ENCODE measurements at places on chromosomes 7 and 10.

GRCh38 chr10:76491216-76491615 is 1059.8 kb downstream of the LRMDA start:
- DNase-seq, result no peak

DNA sequence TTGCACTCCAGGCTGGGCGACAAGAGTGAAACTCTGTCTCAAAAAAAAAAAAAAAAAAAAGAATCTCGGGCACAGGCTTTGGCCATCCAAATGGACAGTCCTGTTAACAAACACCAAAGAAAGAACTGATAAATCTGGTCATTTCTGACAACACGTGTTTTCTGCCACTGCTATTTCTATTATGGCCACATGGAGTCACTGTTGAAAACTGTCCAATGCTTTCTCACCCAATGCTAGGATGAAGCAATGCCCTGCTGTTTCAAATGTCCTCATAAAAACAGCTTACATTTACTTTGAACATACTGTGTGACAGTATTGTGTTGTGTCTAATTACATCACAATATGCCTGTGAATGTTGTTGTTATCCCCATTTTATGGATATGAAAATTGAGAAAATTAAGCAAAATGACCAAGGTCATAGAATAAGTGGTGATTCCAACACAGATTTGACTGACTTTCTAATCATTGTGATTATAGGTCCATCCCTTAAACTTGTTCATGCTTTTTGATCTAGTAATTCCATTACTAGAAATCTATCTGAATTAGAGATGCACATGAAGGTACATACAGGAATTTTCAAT is 19.9 kb upstream of the MAP3K8 start:
- no peak for DNase-seq

DNA sequence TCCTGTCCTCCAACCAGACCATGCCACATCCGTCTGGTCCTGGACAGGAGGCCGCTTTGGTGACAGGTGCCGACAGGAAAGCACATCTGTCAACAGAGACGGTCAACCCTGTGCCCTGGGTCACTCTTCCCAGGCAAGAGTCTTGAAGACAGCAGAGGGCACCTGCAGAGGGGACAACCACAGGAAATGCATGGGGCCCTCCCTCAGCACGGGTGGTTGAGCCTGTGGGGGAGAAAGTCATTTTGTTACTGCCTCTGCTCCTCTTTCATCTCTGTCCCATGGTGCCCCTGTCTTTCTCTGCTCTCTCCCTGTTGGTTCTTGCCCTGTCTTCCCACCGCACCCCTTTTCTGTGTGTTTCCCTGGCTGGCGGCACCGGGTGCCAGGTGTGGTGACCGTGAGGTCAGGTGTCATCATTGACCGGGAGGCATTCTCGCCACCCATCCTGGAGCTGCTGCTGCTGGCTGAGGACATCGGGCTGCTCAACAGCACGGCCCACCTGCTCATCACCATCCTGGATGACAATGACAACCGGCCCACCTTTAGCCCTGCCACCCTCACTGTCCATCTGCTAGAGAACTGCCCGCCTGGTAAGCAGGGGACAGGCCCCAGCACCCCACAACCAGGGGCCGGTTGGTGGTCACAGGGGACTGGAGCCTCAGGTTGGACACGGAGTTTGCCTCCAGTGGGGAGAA is 17.6 kb upstream of the VSIR start:
- DNase-seq, result no peak

GRCh38 chr10:72048450-72049124 is 39.8 kb downstream of the SPOCK2 start:
- peak; percentile 15 for DNase-seq

DNA sequence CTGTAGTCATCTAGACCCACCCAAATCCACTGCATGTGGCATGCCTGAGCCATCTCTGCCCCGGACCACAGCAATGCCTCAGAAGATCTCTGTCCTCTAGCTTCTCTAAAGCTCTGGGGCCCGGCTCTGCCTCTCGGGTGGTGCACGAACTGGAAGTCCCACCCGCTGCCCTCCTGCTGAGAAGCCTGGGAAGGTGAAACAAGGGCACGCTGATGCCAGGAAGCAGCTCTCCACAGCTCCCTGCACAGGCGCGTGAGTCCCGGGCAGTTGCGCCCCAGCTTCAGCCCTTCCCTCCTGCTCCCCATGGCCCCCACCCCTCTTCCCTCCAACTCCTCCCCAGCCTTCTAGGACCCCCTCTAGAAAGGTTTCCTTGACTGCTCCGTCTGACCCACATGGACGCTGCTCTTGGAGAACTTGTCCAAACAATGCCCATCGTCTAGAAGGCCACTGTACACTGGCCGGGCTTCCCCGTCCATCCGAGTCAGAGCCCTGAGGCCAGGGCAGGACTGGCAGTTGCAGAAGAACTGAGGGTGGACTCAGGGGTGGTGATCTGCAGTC is 12.8 kb downstream of the KCNH2 start:
- DNase-seq, result no peak

DNA sequence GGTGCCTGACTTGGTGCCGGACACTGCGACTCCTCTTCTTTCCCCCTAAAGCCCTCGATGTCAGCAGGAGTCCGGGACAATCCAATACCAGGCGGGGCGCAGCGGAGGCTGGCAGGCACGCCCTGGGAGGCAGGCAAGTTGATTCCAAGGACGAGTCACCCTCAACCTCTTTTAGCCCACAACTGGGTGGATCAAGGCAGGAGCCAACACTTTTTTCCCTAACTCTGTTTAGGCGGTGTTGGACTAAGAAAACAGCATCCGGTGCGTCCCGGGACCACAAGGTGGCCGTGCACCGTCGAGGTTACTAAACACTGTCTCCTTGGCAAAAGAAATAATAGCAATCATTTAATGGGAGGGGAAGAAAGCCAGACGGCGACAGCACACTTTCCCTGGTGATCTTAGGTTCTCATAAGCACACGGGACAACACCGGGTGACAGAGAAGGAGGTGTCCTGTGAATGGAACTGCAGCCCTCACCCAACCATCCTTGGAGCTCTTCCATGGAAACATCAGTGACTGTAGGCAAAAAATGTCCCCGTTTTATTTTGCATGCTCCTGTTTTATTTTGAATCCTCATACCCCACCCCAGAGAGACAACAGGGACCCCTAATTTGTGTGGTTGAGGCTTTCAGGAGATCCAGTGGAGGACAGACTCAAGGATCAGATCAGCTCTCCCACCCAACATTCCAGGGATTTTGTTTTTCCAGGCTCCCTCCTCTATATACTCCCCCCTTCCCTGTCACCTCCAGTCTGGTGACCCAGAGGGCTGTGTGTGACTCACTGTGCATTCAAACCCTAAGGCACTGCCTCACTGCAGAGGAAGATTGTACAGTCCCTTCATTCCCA is 1.3 kb upstream of the CALCR start:
- no peak for DNase-seq

- DNase-seq, result no peak
These were observed 34.0 kb downstream of the IMMP2L start for GRCh38 chr7:111528331-111528730.

DNA sequence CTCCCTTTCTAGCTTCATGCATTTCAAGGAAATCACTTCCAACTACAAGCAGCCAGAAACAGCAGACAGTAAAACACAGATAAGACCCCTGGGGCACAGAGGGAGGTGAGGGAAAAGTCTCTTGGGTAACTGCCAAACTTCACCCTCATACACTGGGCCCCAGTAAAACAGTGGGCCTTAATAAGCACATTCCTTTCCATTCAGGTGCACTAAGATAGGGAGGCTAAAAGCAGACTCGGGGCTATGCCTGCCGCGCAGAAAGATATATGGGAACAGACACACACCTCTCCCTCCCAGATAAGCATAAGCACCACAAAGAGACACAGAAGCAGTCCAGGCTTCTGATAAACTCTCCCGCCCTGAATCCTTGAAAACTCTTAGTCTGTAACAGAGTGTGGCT is 117.0 kb downstream of the TYW1B start:
- no peak for DNase-seq

GRCh38 chr7:98097042-98097645 is 9.5 kb upstream of the LMTK2 start:
- DNase-seq, result no peak

GRCh38 chr10:63129888-63130287 is 3.2 kb upstream of the NRBF2 start:
- no peak for DNase-seq

DNA sequence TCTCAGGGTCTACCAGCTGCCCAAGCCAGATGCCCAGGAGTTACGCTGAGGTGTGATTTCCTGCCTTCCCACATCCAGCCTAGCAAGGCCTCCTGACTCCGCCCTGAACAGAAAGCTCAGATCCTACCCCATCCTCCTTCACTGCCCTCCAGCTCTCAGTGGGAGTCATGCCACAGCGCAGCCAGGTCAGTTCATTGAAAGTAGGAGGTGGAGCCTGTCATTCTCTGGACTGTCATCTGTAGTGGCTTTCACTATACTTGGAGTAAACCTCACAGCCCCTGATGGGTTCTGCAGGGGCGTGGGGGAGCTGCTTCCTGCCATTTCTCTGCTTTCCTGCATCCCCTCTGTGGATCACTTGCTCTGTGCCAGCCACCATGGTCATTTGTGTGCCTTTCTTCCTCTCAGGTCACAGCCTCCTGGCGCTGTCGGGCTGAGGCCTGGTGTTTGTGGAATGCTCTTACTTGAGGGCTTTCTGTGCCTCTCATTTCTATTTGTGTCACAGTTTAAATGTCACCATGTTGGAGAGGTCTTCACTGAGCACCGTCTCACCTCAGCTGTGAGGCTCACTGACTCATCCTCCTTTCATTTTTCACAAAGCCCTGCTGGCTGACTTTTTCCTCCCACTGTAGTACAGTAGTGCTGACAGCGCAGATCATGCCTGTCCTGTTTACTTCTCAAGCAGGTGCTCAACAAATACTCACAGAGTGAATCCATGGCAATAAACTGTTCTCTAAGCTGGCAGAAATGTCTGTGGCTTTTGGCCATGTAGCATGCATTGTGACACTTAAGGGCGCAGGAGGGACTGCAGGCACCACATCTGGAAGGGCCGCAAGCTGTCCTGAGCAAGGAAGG is 61.0 kb upstream of the TMEM248 start:
- DNase-seq, result no peak

DNA sequence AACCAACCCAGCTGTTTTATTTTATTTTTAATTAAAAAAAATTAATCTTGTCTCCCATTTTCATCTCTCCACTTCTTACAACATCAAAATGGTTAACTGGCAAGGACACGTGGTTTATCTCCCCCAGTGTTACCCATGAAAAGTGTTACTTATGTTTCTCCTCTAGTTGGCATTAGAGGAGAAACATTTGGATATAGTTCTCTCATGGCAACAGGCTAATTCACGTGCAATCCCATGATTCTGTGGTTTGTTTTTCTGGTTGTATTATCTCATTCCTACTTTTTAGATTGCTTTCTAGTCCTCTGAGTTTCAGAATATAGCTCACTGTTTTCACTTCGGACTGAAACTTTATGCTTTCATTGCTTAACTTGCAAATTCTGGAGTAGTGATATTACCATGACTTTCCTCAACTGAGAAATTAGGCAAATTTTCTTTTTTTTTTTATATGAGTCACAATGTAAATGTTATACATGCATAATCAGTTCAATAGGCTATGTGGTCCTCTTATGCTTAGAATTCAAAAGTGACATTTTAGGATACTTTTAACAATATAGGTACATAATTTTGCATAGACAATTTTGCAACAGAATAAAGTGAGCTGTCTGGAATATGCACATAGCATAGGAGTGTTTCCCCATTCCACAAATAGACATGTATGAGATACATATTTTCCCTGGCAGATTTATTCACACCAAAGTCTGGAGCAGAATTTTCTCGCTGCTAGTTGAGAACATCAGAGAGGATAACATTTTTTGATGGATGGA is 43.0 kb downstream of the LHFPL3 start:
- no peak for DNase-seq

DNA sequence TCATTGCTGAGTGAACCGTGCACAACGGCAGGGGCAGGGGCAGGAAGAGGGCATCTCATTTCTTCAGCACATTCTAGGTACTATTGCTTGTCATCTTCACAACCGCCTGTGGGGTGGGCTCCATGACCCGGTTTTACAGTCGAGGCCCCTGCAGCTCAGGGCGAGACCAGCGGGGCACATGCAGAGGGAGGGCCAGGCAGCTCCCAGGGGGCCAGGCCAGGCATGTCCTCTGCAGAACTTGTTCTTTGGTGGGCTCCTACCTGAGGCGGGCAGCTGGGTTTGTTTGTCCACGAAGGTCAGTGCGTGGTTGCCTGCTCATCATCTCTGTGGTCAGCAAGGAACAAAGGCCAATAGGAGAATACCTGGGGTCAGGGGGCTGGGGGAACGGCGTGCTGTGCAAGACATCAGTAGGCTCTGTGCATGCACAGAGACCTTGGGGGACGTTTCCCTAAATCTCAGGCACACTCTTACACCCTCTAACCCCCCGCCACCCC is 75.1 kb upstream of the LEP start:
- no peak for DNase-seq

GRCh38 chr10:119333146-119333792 is 125.9 kb downstream of the GRK5 start:
- DNase-seq, result peak; percentile 45

- DNase-seq, result no peak
These were observed 21.9 kb upstream of the SEMA3A start for GRCh38 chr7:84216472-84216871.

GRCh38 chr7:87225696-87226095 is 6.2 kb upstream of the TMEM243 start:
- no peak for DNase-seq

- DNase-seq, result no peak
These were observed 6.3 kb upstream of the EMX2 start for GRCh38 chr10:117536072-117536865.

GRCh38 chr10:112981553-112981952 is 31.5 kb downstream of the TCF7L2 start:
- DNase-seq, result no peak

DNA sequence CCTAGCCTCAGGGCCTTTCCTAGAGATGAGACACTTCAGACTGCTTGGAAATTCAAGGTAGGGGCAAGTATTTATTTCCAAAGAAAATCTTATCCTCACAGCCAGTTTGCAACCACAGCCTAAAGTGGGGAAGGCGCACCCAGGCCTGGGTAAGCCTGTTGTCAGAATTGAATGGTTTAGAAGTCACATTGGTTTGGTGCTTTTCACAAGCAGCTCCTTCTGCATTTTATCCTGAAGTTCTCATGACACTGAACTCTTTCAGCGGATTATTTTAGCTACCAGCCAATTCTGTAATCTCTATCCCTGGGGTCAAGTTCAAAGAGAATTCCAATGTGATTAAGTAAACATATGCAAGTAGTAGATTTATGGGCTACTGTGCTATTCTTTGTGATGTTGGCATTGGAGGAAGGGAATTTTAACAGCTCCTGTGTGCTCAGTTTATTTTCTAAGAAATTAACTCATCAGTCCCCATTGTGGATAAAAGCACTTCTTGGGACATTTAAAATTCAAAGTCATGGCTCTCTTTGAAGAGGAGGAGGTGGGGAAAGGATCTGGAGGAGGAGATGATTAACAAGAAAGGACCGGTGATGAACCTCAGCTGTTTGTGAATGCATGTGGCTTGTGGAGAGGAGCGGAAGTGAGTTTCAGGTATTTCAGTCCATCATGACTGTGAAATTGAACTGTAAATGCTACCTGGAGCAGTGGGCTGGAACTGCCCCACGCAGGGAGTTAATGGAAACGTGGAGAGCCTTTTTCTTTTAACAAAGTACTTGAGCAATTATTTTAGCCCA is 90.2 kb upstream of the CACUL1 start:
- DNase-seq, result no peak

- no peak for DNase-seq
These were observed 130.8 kb downstream of the MDFIC start for GRCh38 chr7:115052706-115053105.
